ENCODE measurements at places on chromosomes 3 and 15.

DNA sequence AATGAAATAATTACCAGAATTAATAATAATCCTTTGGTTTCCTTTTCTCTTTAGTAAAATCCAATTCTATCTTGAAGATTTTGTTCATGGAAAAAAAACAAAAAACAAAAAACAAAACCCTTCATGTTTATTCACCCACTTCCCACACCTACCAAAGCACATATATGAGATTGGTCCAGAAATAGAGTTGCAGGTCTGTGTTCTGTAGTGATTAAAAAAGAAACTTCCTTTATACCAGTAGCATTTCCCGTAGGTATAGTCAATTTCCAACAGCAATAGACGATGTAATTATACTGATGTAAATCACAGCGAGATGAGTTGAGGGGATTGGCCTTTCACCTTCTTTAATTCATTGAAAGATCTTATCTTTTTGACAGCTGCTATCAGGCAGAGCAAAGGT, 194.6 kb downstream of the SOX2 start:
- no peak for DNase-seq

- peak; percentile 45 for DNase-seq
Measured at GRCh38 chr3:63911873-63912767, at the start of gene SCAANT1. Gene SCAANT1, minus strand, starts transcription at chr3:63912383.

DNA sequence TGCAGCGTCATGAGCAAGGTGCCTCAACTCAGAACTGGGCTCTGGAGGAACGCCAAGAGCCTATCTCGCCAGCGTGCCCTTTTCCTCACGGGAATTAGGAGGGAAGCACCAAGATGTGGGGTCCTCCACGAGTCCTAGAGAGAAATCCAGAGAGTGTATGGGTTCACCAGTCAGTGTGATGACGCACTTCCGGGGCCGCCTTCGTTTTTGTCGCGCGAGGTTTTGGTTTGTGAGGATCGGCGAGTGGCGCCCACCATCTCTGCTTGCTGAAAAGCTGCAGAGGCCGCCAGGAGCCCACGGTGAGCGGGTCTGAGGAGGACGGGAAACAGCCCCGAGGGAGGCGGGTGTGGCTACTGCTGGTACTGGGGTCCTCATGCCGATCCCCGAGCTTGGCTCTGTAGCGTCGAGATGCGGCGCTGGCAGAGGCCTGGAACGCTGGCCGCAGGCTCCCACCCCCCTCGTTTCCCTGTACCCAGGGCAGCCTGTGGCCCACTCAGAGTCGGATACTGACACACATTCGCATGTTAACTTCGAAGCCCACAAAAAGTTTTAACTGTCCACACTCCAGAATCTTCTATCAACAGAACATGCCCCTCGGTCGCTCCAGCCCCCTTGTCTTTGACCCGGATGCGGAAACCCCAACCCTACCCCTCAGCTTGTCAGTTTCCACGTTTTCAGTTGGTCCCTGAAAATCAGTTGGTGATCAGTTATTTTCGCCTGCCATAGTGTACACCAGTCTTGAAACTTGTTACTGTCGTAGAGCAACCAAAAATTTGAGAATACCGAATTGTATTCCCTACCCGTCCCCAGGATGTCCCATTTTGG, 30.4 kb downstream of the ZNF662 start:
- DNase-seq, result no peak

GRCh38 chr3:110608566-110608965, 463.1 kb upstream of the NECTIN3 start:
- no peak for DNase-seq

GRCh38 chr15:98955961-98956723, 51.5 kb downstream of the PGPEP1L start:
- no peak for DNase-seq

GRCh38 chr3:56811546-56812202, 9.9 kb upstream of the ARHGEF3 start:
- no peak for DNase-seq

GRCh38 chr3:182671942-182672341, 121.4 kb upstream of the ATP11B start:
- DNase-seq, result no peak

GRCh38 chr3:145124900-145125678, 1035.9 kb downstream of the PLOD2 start:
- no peak for DNase-seq

All from D721Med (cell line).